ENCODE measurements at places on chromosomes 5 and 9.

- no peak for DNase-seq
Observed at GRCh38 chr5:978693-979092, 29.9 kb upstream of the NKD2 start.

GRCh38 chr5:154647114-154647760, 107.9 kb upstream of the LARP1 start:
- DNase-seq: no peak

GRCh38 chr9:129547869-129548570, 72.9 kb downstream of the C9orf50 start:
- DNase-seq: no peak

- DNase-seq: no peak
Observed at GRCh38 chr9:87959916-87960581, 14.3 kb downstream of the CDK20 start.

GRCh38 chr5:102961671-102962070, 158.3 kb downstream of the GIN1 start:
- no peak for DNase-seq

DNA sequence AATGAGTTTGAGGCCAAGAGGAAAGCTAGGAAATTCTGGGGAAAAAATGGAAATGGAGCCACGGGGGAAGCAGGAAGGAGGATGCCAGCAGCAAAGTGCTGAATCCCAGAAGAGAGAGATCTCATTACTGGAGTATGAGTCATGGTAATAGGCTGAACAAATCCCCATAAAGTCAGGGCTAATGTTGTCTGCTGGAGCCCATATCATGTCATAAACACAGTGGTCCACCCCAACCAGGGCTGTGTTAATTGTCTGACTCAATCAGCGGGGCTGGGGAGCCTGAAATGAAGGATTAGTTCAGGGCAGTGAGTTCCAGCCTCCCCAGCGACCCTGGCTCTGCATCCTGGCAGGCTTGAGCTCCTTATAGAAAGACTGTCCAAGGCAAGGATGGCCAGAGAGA, 68.8 kb downstream of the TLR4 start:
- no peak for DNase-seq

Data from effector memory CD4-positive, alpha-beta T cell (primary cell).